ENCODE measurements at places on chromosomes 5 and 9.

DNA sequence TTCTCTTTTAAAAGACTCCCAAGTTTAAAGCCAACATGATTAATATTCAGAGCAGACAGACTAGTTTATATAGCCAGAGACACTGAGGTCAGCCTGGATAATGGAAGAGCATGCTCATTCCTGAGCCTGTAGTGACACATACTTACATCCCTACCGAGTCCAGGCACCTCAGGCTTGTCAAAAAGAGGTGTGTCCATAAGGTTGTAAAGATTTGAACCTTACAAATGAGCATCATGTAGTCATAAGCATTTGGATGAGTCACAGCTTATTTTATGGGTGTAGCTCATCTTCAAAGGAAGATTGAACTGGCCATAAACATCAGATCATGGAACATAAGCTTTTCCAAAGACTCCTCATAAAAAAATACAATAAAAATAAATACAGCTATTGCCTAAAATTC, 333.5 kb downstream of the EFNA5 start:
- no peak for DNase-seq

DNA sequence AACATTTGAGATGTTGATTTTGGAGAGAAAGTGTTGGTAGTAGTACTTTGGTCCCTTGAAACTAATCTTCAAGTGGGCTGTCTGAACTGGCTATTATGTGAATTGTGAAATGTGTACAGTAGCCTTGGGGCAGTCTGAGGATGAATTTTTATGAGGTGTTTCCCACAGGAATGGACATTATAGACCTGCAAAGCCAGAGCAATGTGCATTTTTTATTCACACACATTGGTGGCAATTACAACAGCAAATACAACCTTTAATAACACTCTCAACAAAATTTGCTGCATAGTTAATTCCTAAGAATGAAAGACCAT, 147.0 kb downstream of the PAM start:
- no peak for DNase-seq

DNA sequence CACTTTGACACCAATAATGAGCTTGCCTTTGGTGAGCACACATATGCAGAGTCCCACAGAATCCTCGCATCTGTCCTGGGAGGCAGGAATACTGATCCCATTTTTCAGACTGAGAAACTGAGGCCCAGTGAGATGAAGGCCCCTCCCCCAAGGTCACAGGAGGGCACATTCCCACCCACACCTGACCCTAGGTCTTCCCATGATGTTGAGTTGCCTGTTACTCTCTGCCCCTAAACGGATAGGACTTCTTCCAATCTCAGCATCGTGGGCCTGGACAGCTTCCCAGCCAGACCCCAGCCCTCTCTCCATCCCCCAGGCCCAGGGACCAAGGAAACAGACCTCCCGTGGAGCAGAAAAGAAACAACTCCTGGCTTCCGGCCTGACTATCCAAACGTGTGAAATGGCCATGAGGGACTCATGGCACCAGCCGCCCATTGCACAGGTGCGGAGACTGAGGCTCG, 877 bp downstream of the SH3GLB2 start:
- DNase-seq = no peak

DNA sequence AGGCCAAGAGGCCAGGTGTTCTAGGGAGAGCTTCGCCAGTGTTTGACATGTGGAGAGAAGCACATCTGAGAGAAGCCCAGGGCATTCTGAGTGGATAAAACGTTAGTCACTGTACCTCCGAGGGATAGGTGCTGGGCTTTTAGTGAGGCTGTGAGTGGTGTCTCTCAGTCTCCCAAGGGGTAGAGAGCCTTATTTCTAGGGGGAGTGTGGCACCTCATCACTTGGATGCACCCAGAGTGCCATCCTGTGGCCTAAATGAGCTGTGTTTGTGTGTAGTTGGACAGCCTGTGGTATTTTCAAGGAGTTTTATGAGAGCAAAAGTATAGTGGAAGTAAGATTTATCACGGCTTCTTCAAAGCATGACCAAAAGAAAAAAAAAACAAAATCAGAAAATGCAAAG, 1046.9 kb upstream of the WWC1 start:
- DNase-seq = no peak

DNA sequence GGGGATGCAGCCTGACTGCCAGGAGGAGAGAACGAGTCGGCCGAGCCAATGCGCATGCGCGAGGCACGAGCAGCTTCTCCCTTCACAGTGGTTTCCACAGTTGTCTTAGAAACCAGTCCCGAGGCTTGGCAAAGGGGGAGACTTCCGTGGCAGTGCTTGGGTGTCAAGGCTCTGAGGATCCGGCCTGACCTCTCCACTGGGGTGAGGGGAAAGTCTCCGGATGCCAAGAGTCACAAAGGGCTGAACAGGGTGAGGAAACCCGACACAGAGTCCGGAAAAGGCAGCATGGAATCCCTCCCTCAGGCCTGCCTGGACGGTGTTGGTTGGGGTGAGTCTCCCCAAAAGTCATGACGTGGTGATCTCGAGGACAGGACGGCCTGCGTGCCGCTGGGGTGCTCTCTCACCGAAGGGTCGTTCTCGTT, 475.5 kb downstream of the SPATA31A7 start:
- no peak for DNase-seq

DNA sequence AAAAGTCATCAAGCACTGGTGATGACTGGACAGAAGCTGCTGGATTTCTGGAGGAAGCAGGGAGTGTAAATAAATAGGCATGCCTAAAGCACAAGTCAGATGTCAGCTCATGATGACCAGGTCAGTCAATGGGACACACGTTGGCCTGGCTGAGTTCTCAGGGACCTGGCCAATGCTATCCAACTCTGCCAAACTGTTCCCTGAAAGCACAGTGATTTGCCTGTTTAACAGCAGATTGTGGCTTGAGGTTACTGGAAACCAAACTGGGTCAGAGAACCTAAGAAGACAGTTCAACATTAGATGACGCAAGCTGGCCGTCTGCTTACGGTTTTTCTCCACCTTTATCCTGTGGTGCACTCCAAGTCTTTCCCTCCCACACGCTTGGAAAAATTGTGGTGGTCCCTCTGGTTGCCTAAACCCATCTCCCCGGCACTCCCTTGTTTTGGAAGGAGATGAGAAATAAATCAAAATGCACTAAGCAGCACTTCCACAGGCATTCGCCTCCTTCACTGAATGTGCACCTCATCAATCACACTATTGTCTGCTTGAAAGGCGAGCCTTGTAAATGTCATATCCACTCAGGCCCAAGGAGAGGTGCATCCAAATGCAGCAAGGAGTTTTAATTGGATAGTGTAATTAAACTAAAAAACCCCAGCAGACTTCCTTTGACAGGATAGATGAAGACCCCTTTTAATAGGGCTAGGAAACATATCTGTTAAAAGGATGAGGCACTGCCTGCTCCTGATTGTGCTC, 199.4 kb downstream of the GAPVD1 start:
- no peak for DNase-seq

All from non-pigmented ciliary epithelial cell (primary cell).